ENCODE measurements at places on chromosomes 1 and 21. TPM values are rescaled to one million over a fixed set of nuclear protein-coding genes. Genes with fewer than 3 reads are reported as not detected.

The EVA1C gene
- 36.4 TPM for total RNA-seq

The FAAH gene
- 0.82 TPM for total RNA-seq

The TNFAIP8L2 gene
- total RNA-seq, result not detected

The OR2L13 gene
- total RNA-seq, result not detected

The PNRC2 gene
- total RNA-seq, result 28.5 TPM

The UCK2 gene
- total RNA-seq, result 106 TPM

The ITPKB gene
- 2.7 TPM for total RNA-seq

The HOOK1 gene
- 0.24 TPM for total RNA-seq

The SLC25A34 gene
- total RNA-seq, result 0.35 TPM

The SLC1A7 gene
- total RNA-seq, result not detected

The ARHGEF10L gene
- total RNA-seq, result 4.9 TPM

The VANGL1 gene
- total RNA-seq, result 21.8 TPM

The HCRTR1 gene
- total RNA-seq, result not detected

The IL20 gene
- total RNA-seq, result not detected

The FCRL5 gene
- not detected for total RNA-seq

The PLPPR4 gene
- total RNA-seq, result not detected

The S100A3 gene
- total RNA-seq, result 106 TPM

The MAB21L3 gene
- 0.04 TPM for total RNA-seq

The S100A5 gene
- 0.70 TPM for total RNA-seq

The POLR3GL gene
- 11.0 TPM for total RNA-seq

The BATF3 gene
- total RNA-seq, result 32.0 TPM

The LCE1A gene
- total RNA-seq, result not detected

The ASPM gene
- 21.9 TPM for total RNA-seq

The TRIM17 gene
- total RNA-seq, result not detected

The SPRR2G gene
- not detected for total RNA-seq

The CALML6 gene
- 0.24 TPM for total RNA-seq

The TMPRSS15 gene
- total RNA-seq, result not detected

The LCE1D gene
- not detected for total RNA-seq
